ENCODE measurements at places on chromosomes 5 and 9. TPM values are rescaled to one million over a fixed set of nuclear protein-coding genes. Genes with fewer than 3 reads are reported as not detected.
A peak's percentile ranks its signal among the peaks of the same experiment; 100 is the strongest.

DNA sequence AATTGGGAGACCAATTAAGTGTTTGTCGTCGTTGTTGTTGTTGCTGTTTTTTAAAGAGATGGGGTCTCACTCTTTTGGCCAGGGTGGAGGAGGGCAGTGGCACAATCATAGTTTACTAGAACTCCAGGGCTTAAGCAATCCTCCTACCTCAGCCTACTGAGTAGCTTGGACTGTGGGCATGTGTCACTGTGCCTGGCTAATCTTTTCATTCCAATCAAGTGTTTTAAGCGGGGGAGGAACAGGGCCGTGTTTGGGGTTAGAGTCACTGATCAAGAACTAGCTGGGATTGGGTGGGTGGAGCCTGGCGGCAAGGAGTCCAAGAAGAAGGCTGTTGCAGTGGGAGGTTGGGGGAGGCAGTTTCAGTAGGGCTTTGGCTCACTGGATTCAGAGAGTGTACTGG is 13.8 kb downstream of the SNX30 start:
- H3K4me3 ChIP-seq: no peak overlapping the region
- H3K27me3 ChIP-seq: no peaks in the 10 kb centered on the region
- no peak for DNase-seq
- peaks cover 6% of the 10 kb centered on the region for H3K4me1 ChIP-seq
- H3K36me3 ChIP-seq: no peaks in the 10 kb centered on the region
- H3K27ac ChIP-seq: no peak overlapping the region

GRCh38 chr9:78938821-78939220 is 632.9 kb upstream of the TLE4 start:
- DNase-seq: no peak
- no peak overlapping the region for H3K27ac ChIP-seq
- no peak overlapping the region for H3K4me3 ChIP-seq
- H3K4me1 ChIP-seq: no peaks in the 10 kb centered on the region

DNA sequence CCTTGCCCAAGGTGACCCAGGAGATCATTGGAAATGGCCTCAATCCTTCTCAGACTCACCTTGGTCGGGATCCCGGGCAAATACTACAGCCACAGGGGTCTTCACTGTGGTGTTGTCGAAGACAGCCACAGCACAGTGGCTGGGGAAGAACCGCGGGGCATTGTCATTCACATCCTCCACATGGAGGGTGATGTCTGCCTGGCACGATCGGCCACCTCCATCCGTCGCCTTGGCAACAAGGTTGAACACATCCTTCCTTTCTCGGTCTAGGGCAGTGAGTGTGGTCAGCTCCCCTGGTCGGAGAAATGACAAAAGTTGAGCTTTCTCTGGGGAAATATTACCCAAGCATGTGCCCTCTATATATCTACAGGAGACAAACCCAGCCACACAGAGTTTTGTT is 56.8 kb downstream of the FAT2 start:
- H3K36me3 ChIP-seq: no peaks in the 10 kb centered on the region
- no peak for DNase-seq
- peaks cover 20% of the 10 kb centered on the region for H3K27me3 ChIP-seq
- no peak overlapping the region for H3K27ac ChIP-seq
- no peaks in the 10 kb centered on the region for H3K4me1 ChIP-seq

DNA sequence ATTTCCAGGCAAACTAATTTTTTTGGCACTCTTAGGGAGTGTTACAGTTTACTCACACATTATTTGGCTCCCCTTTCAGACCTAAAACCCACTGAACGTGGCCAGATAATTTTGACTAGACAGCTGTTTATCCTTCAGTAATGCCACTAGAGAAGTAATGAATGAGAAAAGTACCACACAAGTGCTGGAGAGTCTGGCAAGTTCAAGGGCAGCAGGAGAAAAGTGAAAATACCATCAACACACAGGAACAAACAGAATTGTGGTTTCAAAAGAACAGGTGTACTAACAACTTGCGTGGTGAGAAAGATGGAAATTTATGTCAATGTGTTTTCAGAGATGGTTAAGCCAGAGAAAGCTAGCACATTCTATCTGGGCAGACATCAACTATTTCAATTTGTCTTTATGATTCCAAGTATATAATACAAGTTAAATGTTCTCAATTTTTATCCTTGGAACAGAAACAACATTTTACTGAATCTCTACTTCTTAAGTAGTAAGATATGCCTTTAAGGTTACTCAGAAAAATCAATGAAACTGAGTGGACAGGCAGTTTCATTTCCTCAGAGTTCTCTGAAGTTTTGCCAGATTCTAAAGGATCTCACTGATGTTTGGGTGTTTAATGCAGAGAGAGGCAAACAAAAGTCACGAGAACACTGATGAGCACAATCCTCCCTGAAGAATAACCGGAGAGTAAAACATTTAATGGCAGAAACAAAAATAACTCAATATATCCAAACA is 91.0 kb downstream of the ARSB start:
- H3K27me3 ChIP-seq: no peaks in the 10 kb centered on the region
- H3K27ac ChIP-seq: no peak overlapping the region
- H3K4me3 ChIP-seq: no peak overlapping the region
- no peak for DNase-seq

- no peak overlapping the region for H3K4me3 ChIP-seq
- no peaks in the 10 kb centered on the region for H3K36me3 ChIP-seq
- no peaks in the 10 kb centered on the region for H3K4me1 ChIP-seq
Observed at GRCh38 chr5:126953640-126954039, 76.7 kb downstream of the MARCHF3 start.

- no peaks in the 10 kb centered on the region for H3K27me3 ChIP-seq
- H3K36me3 ChIP-seq: no peaks in the 10 kb centered on the region
- no peak for DNase-seq
- no peak overlapping the region for H3K27ac ChIP-seq
- H3K4me3 ChIP-seq: no peak overlapping the region
Observed at GRCh38 chr5:105931881-105932421, 1738.8 kb downstream of the EFNA5 start.

DNA sequence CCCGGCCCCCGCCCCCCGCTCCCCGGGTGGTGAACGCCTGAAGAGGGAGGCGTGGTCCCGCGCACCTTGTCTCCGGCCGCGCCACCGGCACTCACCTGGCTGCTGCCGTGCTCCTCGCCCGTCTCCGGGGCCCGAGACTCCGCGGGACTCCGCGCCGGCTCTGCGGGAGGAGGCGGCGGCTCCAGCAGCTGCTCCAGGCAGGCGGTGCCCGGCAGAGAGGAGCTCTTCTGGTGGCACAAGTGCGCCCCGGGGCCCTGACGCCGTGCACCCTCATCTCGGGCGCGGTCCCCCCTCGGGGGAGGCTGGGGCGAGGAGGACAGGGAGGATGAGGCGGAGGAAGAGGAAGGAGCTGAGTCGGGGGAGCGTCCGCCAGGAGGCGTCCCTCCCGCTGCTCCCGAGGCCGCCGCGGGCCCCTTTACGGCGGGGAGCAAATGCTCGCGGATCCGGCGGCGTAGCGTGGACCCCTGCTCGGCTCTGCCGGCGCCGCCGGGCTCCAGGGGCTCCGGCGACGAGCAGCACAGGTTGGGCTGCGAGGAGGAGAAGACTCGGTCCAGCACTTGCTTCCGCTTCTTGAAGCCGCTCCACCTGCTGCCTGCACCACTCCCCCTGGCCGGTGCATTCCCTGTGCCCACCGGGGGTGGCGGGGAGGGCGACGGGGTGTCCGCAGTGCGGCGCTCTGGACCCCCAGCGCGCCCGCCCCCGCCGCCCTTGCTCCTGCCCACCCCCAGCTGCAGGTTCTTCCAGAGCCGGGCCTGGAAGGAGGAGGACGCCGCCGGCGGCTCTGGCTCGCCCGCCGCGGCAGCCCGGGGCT is 928 bp downstream of the MCTP1 start:
- no peaks in the 10 kb centered on the region for H3K36me3 ChIP-seq
- peaks cover 4% of the 10 kb centered on the region for H3K4me1 ChIP-seq
- no peak overlapping the region for H3K27ac ChIP-seq
- no peak for DNase-seq
- H3K4me3 ChIP-seq: peak overlapping the region; percentile 17

DNA sequence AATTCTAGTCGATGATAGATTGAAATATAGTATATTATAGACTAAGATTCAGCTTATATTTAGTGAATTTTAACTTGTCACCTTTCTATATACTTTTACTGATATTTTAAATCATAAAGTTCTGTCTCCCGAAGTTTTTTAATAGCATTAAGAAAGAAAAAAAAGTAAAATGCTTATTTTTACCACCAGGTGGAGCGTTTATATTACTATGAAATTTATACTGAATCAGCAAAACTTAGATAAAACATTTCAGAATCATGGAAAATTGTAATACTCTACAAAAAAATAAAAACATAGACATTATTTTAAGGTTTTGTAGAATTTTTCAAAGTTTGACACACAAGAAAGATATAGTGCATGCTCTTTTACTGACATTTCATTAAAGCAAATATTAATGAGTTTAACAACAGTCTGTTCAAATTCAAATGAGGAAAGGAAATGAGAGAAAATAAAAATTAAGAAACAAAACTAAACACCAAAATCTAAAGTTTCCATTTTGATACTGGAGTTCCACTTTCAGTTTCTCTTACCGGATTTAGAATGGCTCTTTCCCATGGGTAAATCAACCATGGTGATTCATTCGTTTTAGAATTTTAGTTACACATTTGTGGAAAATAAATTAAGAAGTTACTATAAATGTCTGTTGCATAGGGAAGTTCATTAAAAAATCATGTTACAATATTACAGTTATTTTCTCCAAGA is 1035.3 kb downstream of the CDH12 start:
- no peaks in the 10 kb centered on the region for H3K27me3 ChIP-seq
- H3K4me1 ChIP-seq: no peaks in the 10 kb centered on the region
- DNase-seq: no peak

- peaks cover 12% of the 10 kb centered on the region for H3K4me1 ChIP-seq
- no peaks in the 10 kb centered on the region for H3K36me3 ChIP-seq
- DNase-seq: no peak
- no peak overlapping the region for H3K27ac ChIP-seq
- H3K27me3 ChIP-seq: peaks cover 12% of the 10 kb centered on the region
Observed at GRCh38 chr9:123359546-123359945, 3.5 kb downstream of the CRB2 start.

GRCh38 chr9:38393128-38393796 is 760 bp downstream of the ALDH1B1 start:
- no peak for DNase-seq
- peaks cover 11% of the 10 kb centered on the region for H3K27me3 ChIP-seq
- peak overlapping the region; percentile 12 for H3K27ac ChIP-seq
- H3K4me1 ChIP-seq: no peaks in the 10 kb centered on the region
- peak overlapping the region; percentile 76 for H3K4me3 ChIP-seq

- H3K36me3 ChIP-seq: no peaks in the 10 kb centered on the region
- no peak overlapping the region for H3K4me3 ChIP-seq
- DNase-seq: no peak
Observed at GRCh38 chr5:83007755-83008154, 69.4 kb downstream of the TMEM167A start.

DNA sequence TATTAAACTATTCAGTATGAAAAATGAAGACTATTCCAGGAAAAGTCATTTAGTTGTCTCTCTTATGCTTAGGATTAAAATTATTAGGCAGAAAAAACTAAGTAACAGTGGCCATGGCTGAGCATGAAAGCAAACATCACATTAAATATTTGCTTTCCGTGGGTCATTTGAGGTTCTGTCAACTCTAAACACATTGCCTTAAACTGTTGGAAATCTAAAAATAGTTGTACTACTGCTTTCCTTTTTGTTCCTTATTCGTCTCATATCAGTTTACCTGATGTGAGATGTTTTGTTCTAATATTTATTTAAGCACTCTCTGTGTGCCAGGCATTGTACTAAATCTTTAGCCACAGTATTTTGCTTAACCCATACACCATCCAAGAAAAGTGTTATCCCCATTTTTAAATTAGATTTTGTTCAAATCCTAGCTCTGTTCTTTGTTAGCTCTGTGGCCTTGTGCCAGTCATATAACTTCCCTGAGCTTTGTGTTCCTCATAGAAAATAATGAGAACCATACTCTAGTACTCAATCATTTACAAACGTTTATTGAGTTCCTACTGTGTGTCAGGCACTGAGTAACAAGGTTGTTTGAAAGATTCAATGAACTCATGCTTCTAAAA is 18.7 kb upstream of the ZNF608 start:
- H3K36me3 ChIP-seq: no peaks in the 10 kb centered on the region
- no peak overlapping the region for H3K27ac ChIP-seq
- H3K27me3 ChIP-seq: no peaks in the 10 kb centered on the region
- no peak for DNase-seq

GRCh38 chr9:79976257-79977073 is 404.7 kb downstream of the TLE4 start:
- H3K4me3 ChIP-seq: no peak overlapping the region
- H3K4me1 ChIP-seq: no peaks in the 10 kb centered on the region
- DNase-seq: no peak
- H3K36me3 ChIP-seq: no peaks in the 10 kb centered on the region

- H3K27ac ChIP-seq: no peak overlapping the region
- DNase-seq: no peak
- H3K27me3 ChIP-seq: no peaks in the 10 kb centered on the region
- peaks cover 85% of the 10 kb centered on the region for H3K36me3 ChIP-seq
- no peaks in the 10 kb centered on the region for H3K4me1 ChIP-seq
Observed at GRCh38 chr9:136511670-136512592, 29.1 kb upstream of the SEC16A start.

DNA sequence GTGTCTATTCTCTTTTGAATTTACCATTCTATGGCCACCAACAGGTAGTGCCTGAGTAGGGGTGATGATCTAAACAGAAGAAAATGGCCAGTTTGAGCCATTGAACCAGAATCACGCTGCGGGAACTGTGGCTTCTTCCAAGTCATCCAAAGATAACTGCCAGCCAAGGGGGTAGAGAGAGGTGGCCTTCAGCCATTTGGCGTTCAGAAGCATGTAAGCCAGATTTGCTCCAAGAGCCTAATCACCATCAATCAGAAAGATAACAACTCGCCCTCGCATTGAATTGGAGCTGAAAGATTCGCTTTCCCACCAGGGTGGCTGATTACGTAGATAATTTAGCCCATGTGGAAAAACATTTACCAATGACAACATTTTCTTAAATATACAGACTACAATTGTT is 1302.7 kb upstream of the DMAC1 start:
- no peaks in the 10 kb centered on the region for H3K4me1 ChIP-seq
- DNase-seq: no peak
- no peaks in the 10 kb centered on the region for H3K36me3 ChIP-seq
- no peak overlapping the region for H3K4me3 ChIP-seq

GRCh38 chr5:65914641-65915196 is 11.7 kb upstream of the ERBIN start:
- no peak overlapping the region for H3K4me3 ChIP-seq
- no peaks in the 10 kb centered on the region for H3K36me3 ChIP-seq
- no peak overlapping the region for H3K27ac ChIP-seq
- DNase-seq: no peak

Gene ATG12
- total RNA-seq: 55.2 TPM

Gene OTULINL
- 44.7 TPM for total RNA-seq

Gene BDP1
- 34.0 TPM for total RNA-seq

Gene BAAT
- not detected for total RNA-seq

Gene LHFPL2
- 0.82 TPM for total RNA-seq

Gene PDE6A
- not detected for total RNA-seq

Gene DRD1
- total RNA-seq: not detected

Gene FAM221B
- total RNA-seq: not detected

Gene GPX3
- total RNA-seq: 0.49 TPM

Gene F12
- 0.98 TPM for total RNA-seq
